ENCODE measurements at places on chromosomes 12 and 14.

GRCh38 chr12:109915171-109916040 is 15.3 kb downstream of the TCHP start:
- no peak for DNase-seq

DNA sequence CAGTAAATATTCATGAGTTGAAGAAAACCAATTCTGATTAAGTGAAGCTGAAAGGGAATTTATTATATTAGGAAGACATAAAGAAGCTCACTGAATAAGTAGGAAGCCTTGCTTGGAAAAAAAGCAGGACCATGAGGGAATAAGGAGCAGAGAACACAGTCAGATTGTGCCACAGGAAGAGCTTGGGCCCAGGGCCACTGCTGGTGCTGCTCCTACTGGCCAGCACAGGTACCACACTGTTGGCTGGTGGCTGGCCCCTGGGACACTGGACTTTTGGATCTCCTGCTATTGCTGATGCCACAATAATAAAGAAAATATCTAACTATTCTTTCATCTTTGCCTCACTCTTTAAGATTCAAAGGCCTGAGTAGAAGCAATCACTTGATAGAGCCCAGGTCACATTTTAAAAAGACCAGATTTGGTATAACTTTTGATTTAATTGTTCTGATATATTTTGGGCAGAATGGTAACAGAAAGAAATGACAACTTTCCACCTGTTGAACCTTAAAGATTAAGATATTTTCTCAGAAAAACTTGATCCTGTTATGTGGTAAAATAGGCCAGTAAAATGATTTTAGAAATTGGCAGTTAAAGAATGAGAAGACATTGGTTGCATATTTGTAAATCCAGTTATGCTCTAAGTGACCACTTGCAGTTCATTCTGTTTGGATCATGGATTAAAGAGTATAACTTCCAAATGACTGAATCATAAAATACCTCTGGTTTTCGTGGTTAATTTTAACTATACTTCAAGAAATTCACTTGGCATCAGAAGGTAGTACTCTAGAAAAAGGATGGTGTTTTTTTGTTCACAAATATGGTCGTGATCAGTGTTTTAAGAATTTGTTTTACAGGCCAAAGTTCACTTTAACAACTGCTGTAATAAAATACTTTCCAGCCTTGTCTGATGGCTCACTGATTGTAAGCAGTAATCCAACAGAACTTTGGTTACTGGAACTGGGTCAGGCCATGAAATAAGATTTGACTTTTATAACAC is 68.3 kb downstream of the DERA start:
- DNase-seq = no peak

- DNase-seq = no peak
These were observed 144.1 kb upstream of the AMIGO2 start for GRCh38 chr12:47223848-47224213.

DNA sequence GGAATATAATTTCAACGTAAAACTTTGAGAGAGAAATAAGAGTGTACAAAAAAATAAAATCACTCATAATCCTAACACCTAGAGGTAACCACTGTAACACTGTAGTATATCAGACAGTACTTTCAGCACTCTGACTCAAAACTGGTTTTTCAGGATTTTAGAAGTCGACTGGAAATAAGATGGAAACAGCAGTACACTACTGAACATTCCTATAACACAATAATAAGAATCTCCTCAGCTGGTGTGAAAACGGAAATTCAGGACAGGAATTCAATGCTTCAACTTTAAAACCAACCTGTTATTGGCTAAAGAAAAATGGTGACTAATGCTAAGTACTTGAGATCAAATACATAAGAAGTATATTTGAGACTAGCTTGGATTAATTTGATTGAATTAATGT is 12.3 kb upstream of the PITPNM2 start:
- DNase-seq = no peak

GRCh38 chr12:52498946-52499345 is 5.9 kb upstream of the KRT6A start:
- no peak for DNase-seq

GRCh38 chr14:99597911-99598600 is 6.0 kb downstream of the CCDC85C start:
- no peak for DNase-seq

DNA sequence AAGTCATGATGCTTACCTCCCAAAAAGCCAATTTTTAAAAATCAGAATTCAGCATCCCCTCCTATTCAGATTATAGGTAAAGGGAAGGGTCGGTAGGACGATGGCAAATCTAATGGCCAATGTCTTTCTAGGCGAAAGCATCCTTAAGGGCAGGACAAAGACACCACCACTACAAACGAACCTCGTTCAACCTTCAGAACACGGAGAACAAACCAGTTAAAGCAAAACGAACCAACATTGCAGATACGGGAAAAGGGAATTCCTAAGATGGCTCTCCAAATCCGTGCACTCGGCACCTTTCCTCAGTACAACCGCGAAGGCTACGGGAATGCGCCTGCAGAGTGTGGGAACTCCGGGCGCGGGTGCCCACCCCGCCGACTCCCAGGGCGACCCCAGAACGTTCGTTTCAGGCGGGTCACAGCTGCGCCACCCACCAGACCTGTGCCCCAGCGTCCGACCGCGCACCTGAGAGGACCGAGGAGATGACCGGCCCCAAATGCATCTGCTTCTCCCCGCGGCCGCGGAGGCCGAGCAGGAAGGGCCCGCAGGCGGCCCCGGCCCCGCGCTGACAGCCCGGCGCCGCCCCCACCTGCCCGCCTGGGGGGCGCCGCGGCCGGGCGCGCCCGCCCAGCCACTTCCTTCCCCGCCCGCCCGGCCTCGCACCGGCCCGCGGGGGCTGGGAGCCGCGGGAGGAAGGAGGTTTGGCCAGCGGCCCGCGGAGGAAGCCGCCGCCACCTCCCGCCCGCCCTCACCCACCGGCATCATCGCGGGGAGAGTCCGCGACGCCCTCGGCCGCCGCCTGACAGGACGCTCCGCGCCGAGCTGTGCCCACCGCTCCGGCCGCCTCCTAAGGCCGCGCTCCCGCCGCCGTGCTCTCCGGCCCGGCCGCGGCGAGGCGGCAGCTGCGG is 578 bp downstream of the PPP1R13B start:
- DNase-seq = peak; percentile 28
